ENCODE measurements at places on chromosomes 3 and 15.

- no peak for DNase-seq
Observed at GRCh38 chr3:160684368-160684740, 7.4 kb downstream of the ARL14 start.

DNA sequence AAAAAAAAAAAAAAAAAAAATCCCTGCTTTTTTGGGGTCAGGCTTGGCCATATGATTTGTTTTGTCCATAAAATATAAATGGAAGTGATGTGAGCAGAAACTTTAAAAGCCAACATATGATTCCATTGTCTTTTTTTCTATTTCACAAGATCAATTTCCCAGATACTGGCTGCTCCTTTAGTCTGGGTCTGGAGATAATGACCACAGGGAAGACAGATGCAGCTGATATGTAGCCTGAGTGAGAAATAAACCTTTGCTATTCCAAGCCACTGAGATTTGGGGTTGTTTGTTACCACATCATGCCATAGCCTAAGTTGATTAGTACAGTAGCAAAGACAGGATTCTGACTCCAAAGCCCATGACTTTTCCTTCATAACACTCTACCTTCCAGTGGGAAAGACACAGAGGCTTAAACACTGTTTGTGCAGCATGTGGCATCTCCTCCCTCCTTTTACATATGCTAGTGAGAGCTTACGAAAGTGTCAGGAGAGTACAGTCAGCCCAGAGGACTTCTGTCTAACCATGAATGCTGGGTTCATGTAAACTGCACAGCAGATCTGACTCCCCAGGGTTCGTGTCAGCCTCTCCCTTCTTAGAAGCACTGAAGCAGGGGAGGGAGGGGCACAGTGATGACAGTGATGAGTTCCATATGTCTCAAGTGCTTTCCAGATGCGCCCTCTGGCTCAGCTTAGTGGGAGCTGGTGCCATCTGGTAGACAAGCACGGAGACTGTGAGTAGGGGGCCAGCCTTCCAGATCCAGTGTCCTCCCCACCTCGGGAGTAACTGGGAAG lies 36.7 kb upstream of the SLC7A14 start:
- DNase-seq = no peak

GRCh38 chr15:84883916-84884781 lies at the start of gene SLC28A1:
Gene SLC28A1 (plus strand): TSS chr15:84884662. CDS start chr15:84887761, 3,099 bp downstream.
- DNase-seq = no peak

GRCh38 chr3:52181543-52181942 lies 16.4 kb upstream of the ALAS1 start:
- DNase-seq = no peak

GRCh38 chr15:36947035-36947719 lies 153.2 kb downstream of the MEIS2 start:
- DNase-seq = no peak

All from NCI-H1417 treated with DMSO at 0.1 percent for 48 hours (cell line).